ENCODE measurements at places on chromosomes 12 and 14.

DNA sequence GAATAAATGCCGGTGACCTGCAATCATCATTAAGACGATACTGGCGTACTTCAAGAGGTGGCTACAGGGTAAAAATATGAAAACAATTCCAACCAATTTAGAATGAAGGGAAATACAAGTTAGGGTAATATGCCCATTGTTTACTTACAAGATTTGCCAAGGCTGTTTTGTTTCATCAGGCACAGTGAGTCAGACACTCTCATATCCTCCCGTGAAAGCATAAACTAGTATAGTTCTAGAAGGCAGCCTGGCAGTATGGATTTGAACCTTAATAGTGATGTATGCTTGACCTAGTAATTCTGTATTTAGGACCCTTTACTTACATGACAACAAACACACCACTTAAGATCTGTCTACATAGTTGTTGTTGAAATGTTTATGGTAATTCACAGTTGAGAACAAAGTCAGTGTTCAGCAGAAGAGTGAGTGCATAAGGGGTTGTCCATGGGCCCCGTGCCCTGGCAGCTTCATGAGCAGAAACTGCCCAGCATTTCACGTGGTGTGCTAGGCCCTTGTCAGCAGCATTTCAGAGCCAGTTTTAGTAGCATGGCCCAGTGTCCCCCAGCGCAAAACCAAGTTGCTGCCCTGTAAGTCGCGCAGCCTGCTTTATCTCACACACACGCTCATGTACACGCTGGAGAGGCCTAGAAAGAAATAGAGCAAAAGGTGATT lies 80.8 kb downstream of the EP400 start:
- DNase-seq: no peak

DNA sequence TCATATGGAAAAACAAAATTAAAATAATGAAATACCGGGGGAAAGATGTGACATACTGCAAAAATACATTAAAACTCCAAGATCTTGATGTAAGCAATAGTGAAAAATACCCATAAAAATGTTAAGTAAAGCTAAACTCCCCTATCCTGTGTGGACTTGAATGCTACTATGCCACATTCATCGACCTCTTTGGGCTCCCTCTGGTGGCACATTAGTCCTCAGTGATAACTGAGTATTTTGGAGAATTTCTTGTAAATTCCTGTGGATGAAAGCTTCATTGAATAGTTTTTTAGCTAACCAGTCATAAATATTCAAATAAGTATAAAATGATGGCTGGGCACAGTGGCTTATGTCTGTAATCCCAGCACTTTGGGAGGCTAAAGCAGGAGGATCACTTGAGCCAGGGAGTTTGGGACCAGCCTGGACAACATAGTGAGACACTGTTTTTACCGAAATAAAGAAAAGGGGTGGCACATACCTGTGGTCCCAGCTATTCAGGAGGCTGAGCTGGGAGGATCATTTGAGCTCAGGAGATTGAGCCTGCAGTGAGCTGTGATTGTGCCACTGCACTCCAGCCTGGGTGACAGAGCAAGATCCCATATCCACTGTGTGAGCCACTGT lies 42.4 kb upstream of the SGPP1 start:
- DNase-seq: no peak

GRCh38 chr12:50221228-50222008 lies 54.2 kb upstream of the CERS5 start:
- no peak for DNase-seq

DNA sequence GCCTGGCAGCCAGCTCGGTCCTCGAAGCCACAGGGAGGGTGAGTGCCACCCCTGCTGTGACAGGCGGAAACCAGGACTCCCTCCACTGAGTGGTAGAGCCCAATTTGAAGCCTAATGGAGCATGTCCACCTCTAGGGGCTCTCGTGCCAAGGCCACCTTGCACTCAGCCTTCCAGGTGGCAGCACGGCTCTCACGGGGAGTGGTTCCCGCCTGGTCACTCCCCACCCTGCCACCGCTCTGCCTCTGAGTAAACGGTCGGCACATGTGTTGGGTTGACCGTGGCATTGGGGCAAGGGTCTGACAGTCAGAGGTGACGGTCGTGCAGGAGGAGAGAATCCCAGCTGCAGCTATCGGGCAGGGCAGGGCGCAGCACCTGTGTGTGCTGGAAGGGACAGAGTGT lies 34.8 kb downstream of the IL31 start:
- DNase-seq: no peak

- DNase-seq: peak; percentile 1
Observed at GRCh38 chr12:95102916-95103671, 29.7 kb upstream of the NR2C1 start.

DNA sequence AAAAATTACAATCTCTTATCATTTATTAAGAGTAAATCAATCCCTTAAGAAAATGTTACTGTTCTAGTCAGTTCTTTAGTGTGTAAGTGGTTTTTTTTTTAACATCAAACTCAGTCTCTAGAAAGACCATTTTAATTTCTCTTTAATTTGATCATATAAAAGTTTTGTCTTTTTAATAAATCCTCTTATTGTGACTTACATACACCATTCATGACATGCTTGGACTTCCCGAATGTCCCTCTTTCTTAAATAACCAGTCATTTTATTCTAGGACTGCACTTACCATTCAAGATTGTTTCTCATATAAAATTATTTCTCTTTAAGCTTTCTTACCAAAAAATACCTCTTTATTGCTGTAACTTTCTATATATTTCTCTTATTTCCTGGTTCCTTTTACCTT lies 60.8 kb upstream of the EVL start:
- no peak for DNase-seq

DNA sequence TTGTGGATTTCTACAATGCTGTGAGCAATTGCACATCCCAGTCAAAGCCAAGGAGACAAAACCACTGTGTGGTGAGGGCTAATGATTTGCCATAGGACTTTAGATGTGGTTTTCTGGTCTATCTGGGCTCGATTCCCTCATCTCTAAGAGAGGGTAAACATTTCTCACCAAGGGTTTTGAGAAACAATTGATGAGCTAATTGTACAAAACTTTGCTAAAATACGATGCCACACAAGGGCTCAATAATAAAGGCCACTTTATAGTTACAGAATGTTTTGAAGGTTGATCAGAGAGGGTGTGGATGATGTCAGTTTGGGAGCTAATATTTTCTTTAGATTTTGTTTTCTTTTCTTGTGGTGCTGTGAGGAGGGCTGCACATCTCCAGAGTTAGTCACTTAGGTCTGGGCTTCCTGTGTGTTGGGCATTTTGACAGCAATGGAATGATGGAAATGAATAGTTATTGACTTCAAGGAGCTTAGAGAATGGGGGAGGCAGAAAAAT lies 60.8 kb upstream of the SLC38A4 start:
- no peak for DNase-seq

GRCh38 chr12:96985515-96986362 lies 78.7 kb downstream of the NEDD1 start:
- DNase-seq: peak; percentile 56

DNA sequence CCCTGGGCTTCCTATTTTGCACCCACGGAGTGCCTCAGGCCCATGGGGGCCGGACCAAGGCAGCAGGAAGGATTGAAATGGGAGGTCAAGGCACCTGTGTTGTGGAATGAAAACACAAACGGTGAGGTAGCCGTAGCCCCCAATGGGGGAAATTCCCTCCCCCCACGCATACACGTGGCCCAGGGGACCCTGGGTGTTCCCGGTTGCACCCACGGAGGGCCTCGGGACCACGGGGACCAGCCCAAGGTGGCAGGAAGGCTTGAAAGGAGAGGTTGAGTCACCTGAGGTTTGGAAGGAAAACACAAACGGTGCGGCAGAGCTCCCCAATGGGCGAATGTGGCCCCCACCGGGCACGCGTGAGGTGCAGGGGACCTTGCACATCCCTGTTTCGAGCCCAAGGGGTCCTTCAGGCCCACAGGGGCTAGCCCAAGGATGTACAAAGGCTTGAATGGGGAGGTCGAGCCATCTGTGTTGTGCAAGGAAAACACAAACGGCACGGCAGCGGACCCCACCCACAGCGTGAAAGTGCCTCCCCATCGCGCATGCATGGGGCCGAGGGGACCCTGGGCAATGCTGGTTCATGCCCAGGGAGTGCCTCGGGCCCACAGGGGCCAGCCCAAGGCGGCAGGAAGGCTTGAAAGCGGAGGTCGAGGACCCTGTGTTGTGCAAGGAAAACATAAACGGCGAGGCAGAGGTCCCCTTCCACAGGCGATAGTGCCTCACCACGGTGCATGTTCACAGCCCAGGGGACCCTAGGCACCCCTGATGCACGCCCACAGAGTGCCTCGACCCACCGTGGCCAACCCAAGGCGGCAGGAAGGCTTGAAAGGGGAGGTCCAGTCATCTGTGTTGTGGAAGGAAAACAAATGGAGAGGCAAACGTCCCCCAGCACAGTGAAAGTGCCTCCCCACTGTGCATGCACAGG lies 376.7 kb downstream of the ALG10 start:
- no peak for DNase-seq

All from NCI-H1417 treated with DMSO at 0.1 percent for 48 hours (cell line).